ENCODE measurements at places on chromosomes 1 and 21.

GRCh38 chr1:87953732-87954344 lies 625.2 kb downstream of the LMO4 start:
- peak; percentile 67 for DNase-seq

DNA sequence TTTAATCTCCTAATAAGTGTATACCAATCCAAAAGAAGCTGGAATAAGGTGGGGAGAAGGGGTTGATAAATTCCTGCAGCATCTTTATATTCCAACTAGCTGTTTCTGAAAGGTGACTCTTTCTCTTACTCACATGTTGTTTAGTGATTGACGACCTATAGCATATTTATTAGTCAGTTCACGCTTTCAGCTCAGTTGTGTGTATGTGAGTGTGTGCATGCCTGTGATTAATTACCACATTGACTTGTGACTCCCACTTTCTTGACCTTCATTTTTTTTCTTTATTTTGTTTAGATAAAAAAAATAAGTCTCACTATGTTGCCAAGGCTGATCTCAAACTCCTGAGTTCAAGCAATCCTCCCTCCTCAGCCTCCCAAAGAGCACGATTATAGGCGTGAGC lies 44.4 kb downstream of the ATP2B4 start:
- DNase-seq, result no peak

GRCh38 chr1:213415691-213416380 lies 364.8 kb downstream of the RPS6KC1 start:
- DNase-seq, result no peak

DNA sequence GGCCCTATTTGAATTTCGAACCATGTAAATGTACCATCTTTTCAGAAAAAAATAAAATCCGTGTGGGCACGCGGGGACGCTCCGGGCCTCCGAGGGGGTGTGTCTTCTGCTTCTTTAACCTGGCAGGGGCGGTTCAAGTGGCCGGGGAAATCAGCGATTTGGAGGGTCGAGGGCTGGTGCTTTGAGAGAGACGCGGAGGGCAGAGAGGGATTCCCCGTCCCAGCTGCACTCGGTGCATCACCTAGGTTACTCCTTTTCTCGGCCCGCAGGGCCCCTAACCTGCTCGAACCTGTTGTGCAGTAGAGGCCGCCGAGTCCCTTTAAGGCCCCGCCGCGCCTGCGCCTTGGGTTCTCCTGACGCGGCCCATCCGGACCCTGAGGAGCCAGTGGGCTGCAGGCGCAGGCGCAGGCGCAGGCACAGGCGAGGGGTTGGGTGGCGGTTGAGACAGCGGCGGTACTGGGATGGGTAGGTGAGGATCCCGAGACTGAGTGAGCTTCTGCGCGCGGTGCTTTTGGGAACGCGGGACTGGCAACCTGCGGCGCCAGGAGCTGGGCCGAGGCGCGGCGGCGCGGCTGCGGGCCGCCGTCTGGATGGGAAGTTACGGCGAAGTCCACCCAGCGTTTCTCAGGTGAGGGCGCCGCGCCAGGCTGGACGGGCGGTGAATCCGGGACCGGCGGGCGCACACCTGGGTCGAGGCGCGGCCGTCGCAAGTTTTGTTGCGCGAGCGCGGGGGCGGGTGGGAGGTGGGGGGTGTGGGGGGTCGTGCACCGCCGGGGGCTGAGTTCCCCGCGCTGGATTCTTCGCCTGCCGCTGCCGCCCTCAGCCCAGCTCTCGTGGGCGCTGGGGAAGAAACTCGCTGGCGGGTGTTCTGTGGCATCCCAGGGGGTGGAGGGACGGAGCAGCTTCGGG lies at the start of gene NBPF3:
NBPF3 (plus strand) TSS at position 417 of the 909 bp plus-strand sequence. CDS start 4,950 bp downstream, outside the sequence.
- DNase-seq, result peak; percentile 94

Measured in NCI-H1417 (cell line).